Naive thymus-derived CD8-positive, alpha-beta T cell (primary cell): ENCODE measurements at places on chromosomes 3 and 15. TPM values are rescaled to one million over a fixed set of nuclear protein-coding genes. Genes with fewer than 3 reads are reported as not detected.

- H3K36me3 ChIP-seq: no peaks in the 10 kb centered on the region
- H3K4me3 ChIP-seq: no peak overlapping the region
- no peaks in the 10 kb centered on the region for H3K27me3 ChIP-seq
- H3K4me1 ChIP-seq: no peaks in the 10 kb centered on the region
Measured at GRCh38 chr3:58526515-58526957, 10.5 kb downstream of the ACOX2 start.

Gene TRPC1
- polyA plus RNA-seq: 0.82 TPM

Gene ANKRD34C
- polyA plus RNA-seq: not detected

DNA sequence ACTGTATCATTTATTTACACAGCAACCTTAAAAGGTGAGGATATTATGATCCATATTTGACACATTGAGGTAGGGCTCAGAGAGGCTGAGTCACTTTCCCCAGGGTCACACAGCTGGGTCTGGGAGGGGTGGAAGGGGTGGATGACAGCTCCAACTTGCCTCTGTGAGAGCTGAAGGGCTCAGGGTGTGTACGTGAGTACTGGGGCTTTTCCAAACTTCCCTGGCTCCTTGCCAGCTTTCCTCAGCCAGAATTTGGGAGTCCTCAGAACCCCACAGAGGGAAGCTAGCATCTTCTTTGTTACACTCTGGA lies 58.3 kb upstream of the SLC6A11 start:
- no peak overlapping the region for H3K4me3 ChIP-seq
- peaks cover 30% of the 10 kb centered on the region for H3K27me3 ChIP-seq
- H3K36me3 ChIP-seq: peaks cover 8% of the 10 kb centered on the region
- H3K4me1 ChIP-seq: no peaks in the 10 kb centered on the region
- H3K27ac ChIP-seq: no peak overlapping the region

Gene LRRK1
- polyA plus RNA-seq: not detected

- no peak for DNase-seq
- H3K27ac ChIP-seq: peak overlapping the region; percentile 89
- H3K4me1 ChIP-seq: peaks cover 43% of the 10 kb centered on the region
- peak overlapping the region; percentile 44 for H3K4me3 ChIP-seq
Measured at GRCh38 chr3:52982839-52983238, 63.0 kb downstream of the SFMBT1 start.
